ENCODE measurements at places on chromosomes 7 and 10.
A peak's percentile ranks its signal among the peaks of the same experiment; 100 is the strongest.

- DNase-seq: peak; percentile 58
Measured at GRCh38 chr10:89458291-89458690, 43.9 kb downstream of the IFIT5 start.

DNA sequence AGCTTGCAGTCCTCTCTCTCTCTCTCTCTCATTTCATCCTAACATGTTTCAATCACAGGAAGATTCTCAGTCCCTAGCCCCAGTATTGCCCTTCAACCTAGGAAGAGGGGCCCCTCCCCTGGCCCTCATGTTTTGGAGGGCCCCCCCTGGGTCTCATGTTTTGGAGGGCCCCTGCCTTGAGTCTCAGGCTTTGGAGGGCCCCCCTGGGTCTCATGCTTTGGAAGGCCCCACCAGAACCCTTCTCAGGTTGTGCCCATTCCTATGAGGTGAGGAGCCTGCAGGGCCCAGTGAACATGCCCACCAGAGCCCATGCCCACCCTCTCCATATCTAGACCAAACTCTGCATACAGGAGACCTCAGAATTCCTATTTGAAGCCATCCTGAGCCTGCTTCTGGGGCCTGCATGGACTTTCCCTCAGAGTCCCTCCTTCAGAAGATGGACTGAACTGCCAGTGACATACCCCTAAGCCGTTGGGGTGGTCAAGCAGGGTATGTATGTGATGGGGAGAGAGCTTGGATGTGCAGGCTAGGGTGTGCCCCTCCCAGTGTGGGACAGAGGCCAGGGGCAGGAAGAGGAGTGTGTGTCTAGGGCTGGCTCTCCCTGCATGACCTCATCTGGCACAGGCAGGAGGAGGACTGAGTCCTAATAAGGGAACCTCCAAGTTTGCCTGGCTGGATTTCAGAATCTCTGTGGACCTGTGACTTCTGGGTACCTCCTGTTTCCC, 8.1 kb upstream of the VDAC2 start:
- no peak for DNase-seq

GRCh38 chr10:61994405-61995219, 93.1 kb downstream of the ARID5B start:
- no peak for DNase-seq

DNA sequence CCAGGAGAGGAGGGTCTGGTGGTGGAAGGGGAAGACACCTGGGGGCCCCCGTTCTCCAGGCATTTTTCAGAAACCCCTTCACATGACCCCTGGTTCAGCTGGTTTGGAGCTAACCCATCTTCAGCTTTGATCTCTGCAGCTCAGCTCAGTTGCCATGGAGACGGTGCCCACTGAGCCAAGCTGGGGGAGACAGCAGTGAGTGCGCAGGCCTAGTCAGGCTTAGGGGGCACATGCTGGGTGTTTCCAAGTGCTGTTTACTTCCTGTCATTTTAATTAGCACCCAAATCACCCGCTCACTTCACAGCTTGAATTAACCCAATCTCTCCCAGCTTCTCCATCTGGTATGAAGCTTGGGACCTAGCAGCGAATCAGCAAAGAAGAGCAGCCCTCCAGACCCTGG, 9.0 kb downstream of the SPOCK2 start:
- no peak for DNase-seq

DNA sequence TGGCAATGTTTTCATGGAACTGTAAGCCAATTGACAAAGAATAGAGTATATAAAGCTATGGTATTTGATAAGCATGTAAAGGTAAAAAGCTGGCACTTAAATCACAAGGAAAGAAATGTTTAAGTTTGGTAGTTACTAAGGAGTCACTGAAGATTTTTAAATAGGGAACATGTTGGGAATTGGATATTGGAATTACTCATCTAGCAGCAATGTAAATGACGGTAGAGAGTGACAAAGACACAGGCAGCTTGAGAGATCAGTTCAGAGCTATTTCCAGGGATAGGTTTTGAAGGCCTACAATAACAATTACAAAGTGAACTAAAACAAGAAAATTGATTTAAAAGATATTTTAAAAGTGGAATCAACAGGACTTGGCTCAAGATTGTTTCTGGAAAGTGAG, 36.8 kb downstream of the SP8 start:
- DNase-seq: no peak

- DNase-seq: no peak
Measured at GRCh38 chr10:60524541-60524940, 134.9 kb upstream of the ANK3 start.

DNA sequence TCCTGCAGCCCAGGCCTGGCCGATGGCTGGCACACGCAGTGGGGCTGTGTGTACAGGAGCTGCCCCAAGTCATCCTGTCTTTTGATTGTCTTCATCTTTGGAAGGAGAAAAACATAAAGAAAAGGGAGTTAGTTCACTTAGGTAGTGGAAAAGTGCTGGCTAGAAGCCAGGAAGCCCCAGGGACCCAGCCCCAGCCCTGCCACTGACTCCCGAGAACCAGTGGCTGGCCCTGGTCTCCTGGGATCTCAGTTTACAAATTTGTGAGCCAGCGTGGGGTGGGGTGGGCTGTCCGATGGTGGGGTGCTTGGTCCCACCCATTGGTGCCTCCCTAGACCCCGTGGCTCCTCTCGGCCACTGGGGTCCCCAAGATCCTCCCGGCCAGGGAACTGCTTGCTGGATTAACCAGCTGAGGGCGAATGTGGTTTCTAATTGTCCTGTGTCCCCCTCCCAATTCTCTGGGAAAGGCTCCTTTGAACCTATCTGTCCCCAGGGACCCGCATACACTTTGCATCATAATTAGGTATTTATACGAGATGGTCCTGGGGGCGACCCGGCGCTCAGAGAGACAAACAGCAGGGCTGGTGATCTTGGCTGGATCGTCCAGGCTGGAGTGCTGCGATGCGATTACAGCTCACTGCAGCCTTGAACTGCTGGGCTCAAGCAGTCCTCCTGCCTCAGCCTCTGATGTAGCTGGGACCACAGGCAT, 16.3 kb upstream of the CHST12 start:
- DNase-seq: no peak

- DNase-seq: no peak
Measured at GRCh38 chr7:128387216-128388144, 22.3 kb downstream of the IMPDH1 start.

DNA sequence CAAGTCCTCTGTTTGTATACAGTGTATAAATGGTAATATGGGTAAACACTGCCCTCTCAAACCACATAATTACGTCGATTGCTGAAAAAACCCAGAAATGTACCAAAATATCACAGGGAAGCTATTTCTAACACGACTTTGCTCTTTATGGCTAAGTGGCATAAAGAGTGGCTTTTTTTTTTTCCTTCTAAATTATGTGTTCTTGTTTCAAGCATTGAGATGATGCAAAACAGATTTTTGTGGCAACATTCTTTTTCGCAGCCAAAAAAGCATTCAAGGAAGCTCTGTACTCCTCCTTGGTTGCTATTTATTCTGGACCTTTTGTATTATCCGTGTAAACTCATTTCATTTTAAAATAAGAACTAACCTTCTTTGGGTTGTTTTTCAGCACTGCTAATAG, 138.9 kb downstream of the VTI1A start:
- no peak for DNase-seq

GRCh38 chr7:89377219-89377618, 581.7 kb upstream of the TEX47 start:
- DNase-seq: no peak

GRCh38 chr7:117158941-117159697, 163.7 kb downstream of the WNT2 start:
- peak; percentile 38 for DNase-seq

DNA sequence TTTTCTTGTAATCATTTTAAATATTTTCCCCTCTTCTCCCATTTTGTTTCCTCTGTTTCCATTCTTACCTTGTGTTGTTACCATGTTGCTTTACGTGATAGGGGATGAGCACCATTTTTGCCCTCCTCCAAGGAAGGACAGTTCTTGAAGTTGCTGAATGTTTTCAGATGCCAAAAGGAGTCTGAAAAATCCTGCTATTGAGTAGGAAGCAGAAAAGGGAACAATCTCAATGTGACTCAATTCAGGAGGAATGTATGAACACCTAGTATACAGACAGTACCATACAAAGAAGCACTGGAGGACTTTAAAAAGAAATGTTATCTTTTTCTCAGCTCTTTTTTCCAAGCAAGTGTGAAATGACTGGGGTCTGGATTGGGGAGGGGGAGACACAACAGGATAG, 5.1 kb upstream of the NAMPT start:
- DNase-seq: no peak

GRCh38 chr7:47460251-47460989, 121.5 kb downstream of the TNS3 start:
- DNase-seq: no peak

DNA sequence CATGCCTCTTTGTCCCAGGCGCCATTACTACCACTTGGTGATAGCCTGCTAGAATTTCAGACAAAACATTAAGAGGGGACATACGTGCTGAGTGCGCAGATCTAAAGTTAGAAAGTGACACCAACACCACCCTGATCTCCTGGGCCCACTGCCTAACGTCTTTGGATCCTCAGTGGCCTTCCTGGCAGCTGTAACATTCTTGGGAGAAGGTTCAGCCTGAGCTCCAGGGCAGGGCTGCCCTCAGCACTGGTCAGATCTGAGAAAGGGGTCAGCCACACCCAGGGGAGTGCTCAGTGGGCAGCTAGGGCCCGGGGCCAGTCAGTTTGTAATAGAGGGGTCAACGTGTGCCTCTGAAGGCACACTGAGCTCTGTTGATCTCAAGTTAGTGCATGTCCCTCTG, 48.4 kb downstream of the ZCCHC24 start:
- no peak for DNase-seq

- DNase-seq: no peak
Measured at GRCh38 chr10:23886355-23886754, 322.6 kb upstream of the KIAA1217 start.

DNA sequence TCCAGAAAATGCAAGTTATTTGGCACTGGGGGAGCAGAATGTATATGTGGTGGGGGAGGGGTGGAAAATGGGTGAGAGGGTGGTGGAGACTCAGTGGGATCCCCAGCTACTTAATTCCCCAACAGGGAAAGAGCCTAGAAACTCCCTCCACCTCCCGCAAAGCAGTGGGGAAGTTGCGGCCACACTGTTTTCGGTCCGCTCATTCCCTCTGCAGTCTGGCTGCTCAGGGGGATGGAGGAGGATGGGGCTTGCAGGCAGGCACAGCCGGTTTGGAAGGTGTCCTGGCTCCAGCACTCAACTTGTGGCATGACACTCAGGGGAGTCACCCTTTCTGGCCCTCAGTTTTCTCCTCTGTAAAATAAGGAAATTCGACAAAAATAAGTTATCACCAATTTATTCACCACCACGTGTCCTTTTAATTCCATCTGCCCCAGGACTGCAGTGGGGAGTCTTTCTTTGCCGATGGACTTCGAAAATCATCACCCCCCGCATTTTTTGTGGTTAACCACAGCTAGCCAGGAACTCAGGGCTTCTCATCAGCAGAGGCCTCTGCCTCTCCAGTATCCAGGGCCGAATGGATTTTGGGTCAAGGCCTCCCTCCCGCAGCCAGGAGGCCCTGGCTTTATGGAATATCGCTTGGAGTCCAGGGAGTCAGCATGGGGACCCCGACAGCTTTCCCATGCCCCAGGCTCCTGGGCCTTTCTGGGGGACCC, 1.6 kb upstream of the HTRA1 start:
- peak; percentile 38 for DNase-seq

DNA sequence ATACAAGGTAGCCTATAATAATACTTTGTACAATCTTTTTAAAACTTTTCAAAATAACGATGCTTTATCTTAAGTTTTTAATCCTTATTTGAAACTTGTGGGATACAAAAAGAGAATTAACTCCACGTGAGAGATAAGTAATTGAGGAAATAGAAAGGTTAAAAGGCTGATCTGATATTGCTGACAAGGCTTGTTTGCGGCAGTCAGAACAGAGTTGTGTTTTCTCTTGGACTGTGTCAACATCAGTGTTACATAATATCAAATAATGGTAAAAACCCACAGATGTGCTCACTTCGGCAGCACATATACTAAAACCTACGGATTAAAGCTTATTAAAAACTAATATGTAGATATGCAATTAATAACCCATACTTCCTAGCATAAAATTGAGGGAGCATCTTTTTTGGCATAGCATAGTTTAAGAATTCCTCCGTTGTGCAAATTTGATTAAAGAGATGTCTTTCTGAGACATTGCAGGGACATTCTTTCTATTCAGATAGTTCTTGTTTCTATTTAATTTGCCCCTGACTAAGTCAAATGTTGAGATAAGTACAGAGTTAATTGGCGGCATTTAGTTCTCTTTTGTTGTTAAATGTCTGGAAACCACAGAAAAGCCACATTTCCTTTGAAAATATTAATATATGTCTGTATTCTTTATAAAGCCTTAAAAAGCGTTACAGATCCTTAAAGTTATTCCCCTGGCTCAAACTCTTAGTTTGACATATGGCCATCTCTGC, 63.3 kb downstream of the FAM185A start:
- DNase-seq: no peak

- DNase-seq: no peak
Measured at GRCh38 chr10:86716466-86716865, 40.0 kb upstream of the BMPR1A start.

- DNase-seq: no peak
Measured at GRCh38 chr10:62327885-62328284, 46.3 kb upstream of the ZNF365 start.

GRCh38 chr7:155979994-155980393, 167.7 kb upstream of the SHH start:
- no peak for DNase-seq

DNA sequence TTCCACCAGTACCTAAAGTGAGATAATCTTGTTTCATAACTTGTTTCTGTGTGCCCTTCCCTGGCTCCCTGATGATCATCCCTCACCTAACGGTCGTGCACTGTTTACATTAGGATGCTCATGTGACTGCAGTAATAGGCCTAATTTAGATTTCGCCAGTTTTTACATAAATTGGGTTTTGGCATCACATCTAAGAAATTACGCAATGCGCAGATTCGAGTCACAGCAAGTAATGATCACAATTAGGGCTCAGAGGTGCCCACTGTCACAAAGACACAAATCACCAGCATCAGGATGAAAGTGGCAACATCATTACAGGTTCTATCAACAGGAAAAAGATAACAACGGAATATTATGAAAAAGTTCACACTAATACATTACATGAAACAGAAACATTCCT, 94.7 kb downstream of the LARP4B start:
- no peak for DNase-seq

- no peak for DNase-seq
Measured at GRCh38 chr10:96290368-96291133, 13.7 kb upstream of the DNTT start.

Data from AG04449 (cell line).